ENCODE measurements at places on chromosomes 6 and 20. TPM values are rescaled to one million over a fixed set of nuclear protein-coding genes. Genes with fewer than 3 reads are reported as not detected.

DEFB116 gene
- total RNA-seq = not detected

HSPA1L gene
- 1.5 TPM for total RNA-seq

- H3K4me1 ChIP-seq = peaks cover 7% of the 10 kb centered on the region
- H3K27ac ChIP-seq = no peak overlapping the region
- no peak overlapping the region for H3K4me3 ChIP-seq
- no peak for DNase-seq
- no peaks in the 10 kb centered on the region for H3K27me3 ChIP-seq
- H3K36me3 ChIP-seq = peaks cover 67% of the 10 kb centered on the region
These were observed 29.1 kb downstream of the QRSL1 start for GRCh38 chr6:106658469-106658868.

DNA sequence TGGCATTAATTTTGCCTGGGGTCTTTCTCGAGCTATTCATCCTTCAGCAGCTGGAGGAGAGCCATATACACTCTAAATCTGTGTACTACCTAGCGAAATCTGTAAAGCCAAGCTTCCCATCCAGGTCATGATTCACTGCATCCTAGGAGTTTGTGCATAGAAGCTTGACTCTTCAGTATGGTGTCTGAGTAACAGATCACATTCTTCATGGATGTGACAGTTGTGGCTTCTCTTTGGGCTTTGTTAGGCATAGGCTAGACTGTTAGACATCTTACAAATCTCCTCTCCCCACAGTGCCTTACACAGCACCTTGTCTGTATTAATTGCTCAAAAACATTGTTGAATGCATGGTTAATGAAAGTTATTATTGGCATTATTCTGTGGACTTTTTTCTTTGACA lies 177.0 kb downstream of the EYA4 start:
- H3K27ac ChIP-seq = no peak overlapping the region
- H3K27me3 ChIP-seq = no peaks in the 10 kb centered on the region
- H3K4me1 ChIP-seq = no peaks in the 10 kb centered on the region
